HTR-8/SVneo (cell line): ENCODE measurements at places on chromosomes 4 and X.
A peak's percentile ranks its signal among the peaks of the same experiment; 100 is the strongest.

DNA sequence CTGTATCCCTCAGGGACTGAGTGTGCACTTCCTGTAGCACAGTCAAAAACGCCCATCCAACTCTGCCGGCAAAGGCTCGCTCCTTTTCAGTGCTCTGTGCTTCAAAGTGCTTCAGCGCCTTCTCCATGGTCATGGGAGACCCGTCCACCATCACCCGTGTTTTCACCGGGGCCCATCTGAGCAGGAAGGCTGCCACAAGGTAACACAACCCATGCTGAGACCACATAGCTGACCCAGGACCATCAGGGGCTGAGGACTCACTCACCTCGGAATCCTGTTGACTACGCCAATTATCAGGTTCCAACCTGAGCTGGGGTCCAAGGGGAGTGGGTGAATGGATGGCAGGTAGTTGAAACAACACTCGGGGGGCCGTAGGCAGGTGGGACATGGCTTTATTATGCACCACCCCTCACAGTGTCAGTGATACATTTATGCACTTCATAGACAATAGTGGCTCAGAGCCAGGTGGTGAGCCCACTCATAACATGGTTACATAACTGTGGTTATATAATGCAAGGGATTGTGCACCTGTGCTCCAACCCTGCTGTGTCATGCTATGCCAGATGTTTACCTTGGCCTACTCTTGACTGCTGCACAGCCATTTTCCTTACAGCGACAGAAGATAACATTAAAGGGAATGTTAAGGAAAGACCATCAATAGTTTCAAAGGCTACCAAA, 227.8 kb downstream of the ADGRL3 start:
- no peak for DNase-seq

DNA sequence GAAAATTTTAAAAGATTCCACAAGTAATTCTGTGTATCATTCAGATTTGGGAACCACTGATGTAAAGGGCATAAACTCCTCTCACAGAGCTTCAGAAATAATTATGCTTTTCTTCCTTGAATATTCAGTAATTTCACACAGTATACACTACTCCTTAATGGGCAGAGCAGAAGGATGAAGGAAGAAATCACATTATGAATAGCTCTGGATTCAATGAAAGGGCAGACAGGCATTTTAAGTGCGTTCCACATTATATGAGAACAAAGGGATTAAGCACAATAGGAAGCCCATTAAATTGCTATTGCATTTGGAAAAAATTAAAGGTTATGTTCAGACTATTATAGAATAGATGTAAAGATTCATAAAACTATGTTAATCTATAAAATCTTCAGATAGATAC, 142.6 kb downstream of the PDHA2 start:
- DNase-seq: no peak

- no peak for DNase-seq
Observed at GRCh38 chr4:5100336-5100735, 49.1 kb downstream of the STK32B start.

GRCh38 chr4:33107814-33108213, 2387.6 kb downstream of the PCDH7 start:
- DNase-seq: peak; percentile 17

DNA sequence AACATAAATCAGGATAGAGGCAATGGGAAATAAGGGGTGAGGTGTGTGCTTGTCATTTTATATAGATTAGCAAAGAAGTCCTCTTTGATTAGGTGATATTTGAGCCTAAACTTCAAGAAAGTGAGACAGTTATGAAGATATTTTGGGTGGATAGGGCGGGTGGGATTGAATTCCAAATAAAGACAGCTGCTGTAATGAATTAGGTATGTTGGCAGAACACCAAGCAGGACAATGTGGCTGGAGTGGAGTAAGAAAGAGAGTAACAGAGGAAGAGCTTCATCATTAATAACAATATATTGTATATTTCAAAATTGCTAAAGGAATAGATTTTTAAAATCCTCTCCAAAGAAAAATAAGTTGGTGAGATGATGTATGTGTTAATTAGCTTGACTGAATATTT, 91.0 kb upstream of the CENPE start:
- no peak for DNase-seq

DNA sequence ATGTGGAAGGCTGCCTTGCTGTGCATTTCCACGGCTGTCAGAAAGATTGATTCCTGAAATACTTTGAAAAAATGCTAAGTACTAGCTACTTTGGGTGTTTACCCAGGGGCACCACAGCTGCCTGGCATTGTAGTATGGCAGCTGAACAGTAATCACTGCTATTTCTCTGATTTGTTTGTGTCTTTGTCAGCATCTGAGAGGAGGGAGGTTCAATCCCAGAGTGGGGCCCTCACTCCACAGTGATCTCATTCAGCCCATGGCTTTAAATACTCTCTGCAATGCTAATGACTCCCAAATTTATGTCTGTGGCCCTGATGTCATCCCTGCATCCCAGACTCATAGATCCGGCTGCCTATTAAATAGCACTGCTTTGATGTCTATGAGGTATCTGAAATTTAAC, 575.3 kb upstream of the MAGEB2 start:
- DNase-seq: no peak

- no peak for DNase-seq
Observed at GRCh38 chrX:19805046-19805690, 82.2 kb downstream of the SH3KBP1 start.
